ENCODE measurements at places on chromosomes 2 and 18.

GRCh38 chr2:163348857-163349380 lies 386.9 kb downstream of the FIGN start:
- DNase-seq = no peak

- DNase-seq = peak; percentile 23
Measured at GRCh38 chr2:224442071-224442967, 40.4 kb upstream of the FAM124B start.

GRCh38 chr2:236622660-236623059 lies 53.0 kb downstream of the ACKR3 start:
- DNase-seq = no peak

- no peak for DNase-seq
Measured at GRCh38 chr2:129740504-129740903, 239.0 kb upstream of the RAB6C start.

DNA sequence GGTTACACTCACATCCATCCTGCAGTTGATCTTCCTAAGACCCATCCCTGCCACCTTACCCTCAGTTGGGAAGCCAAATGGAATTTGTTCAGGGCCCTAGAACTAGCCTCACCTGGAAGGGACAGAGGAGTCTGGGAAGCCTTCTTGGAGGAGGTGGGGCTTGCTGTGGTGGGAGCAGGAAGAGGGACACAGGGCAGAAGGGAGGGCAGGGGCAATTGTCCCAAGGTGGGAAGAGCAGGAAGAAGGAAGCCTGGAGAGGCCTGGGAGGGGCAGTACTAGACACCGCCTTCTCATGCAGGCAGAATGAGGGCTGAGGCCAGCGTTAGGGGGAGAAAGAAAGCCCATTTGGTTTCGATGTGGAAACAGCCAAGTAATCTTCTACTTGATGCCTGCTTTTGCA lies 34.1 kb upstream of the ASPRV1 start:
- no peak for DNase-seq

GRCh38 chr2:96092573-96092877 lies 23.8 kb downstream of the ADRA2B start:
- no peak for DNase-seq

GRCh38 chr2:186903216-186903615 lies 54.2 kb upstream of the ZSWIM2 start:
- no peak for DNase-seq

GRCh38 chr2:120509213-120509815 lies 163.4 kb downstream of the INHBB start:
- no peak for DNase-seq

- DNase-seq = peak; percentile 91
Measured at GRCh38 chr2:98761267-98761781, 30.4 kb upstream of the MGAT4A start.

- no peak for DNase-seq
Measured at GRCh38 chr2:99922664-99923063, 219.7 kb downstream of the AFF3 start.

GRCh38 chr2:157677941-157678340 lies 49.3 kb upstream of the ACVR1C start:
- no peak for DNase-seq

DNA sequence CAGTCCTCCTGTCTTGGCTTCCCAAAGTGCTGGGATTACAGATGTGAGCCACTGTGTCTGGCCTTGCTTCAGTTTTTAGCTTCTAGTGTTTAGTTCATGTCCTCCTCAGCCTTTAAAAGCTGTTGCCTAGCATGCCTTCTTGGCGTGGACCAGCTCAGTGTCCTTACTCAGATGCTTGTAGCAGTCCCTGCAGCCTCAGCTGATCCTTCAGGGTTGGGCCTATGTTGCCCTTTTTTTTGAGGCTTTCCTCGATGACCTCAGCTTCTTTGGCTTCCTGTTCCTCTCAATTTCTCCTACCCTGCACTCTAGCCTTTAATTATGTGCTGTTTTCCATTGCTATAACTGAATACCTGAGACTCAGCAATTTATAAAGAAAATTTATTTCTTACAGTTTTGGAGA lies 57.7 kb downstream of the TANC1 start:
- no peak for DNase-seq

GRCh38 chr2:160126315-160126714 lies 63.9 kb upstream of the PLA2R1 start:
- no peak for DNase-seq

DNA sequence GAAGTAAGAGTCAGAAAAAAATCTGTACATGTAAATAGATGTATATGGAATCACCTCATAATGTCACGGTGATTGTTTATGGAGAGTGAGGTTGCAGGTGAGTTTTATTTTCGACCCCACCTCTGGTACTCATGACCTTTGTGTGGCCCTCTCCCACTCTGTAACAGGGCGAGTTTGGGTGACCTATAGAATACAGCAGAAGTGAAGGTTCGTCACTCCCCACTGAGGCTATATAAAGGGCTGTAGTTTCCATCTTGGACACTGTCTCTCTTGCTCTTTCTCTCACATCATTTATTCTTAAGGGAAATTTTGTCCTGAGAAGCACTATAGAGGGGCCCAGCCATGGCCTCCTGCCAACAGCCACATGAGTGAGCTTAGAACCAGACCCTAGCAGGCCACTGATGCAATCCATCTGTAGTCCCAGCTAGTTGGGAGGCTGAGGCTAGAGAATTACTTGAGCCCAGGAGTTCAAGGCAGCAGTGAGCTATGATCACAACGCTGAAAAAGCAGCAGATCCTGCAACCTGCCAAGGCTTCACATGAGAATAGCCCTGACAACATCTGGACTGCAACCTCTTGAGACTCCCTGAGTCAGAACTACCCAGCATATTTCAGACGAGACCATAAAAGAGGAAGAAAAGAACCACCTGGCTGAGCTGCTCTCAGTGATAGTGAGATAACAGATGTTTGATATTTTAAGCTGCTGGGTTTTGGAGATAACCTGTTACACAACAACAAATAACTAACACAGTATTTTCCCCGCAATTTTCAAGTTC lies 74.3 kb upstream of the SLC1A4 start:
- DNase-seq = no peak

- no peak for DNase-seq
Measured at GRCh38 chr2:203444738-203445137, 90.4 kb downstream of the RAPH1 start.

- DNase-seq = no peak
Measured at GRCh38 chr2:59684771-59685166, 868.7 kb downstream of the BCL11A start.

- DNase-seq = peak; percentile 66
Measured at GRCh38 chr2:231483398-231484329, 19.4 kb upstream of the NCL start.

DNA sequence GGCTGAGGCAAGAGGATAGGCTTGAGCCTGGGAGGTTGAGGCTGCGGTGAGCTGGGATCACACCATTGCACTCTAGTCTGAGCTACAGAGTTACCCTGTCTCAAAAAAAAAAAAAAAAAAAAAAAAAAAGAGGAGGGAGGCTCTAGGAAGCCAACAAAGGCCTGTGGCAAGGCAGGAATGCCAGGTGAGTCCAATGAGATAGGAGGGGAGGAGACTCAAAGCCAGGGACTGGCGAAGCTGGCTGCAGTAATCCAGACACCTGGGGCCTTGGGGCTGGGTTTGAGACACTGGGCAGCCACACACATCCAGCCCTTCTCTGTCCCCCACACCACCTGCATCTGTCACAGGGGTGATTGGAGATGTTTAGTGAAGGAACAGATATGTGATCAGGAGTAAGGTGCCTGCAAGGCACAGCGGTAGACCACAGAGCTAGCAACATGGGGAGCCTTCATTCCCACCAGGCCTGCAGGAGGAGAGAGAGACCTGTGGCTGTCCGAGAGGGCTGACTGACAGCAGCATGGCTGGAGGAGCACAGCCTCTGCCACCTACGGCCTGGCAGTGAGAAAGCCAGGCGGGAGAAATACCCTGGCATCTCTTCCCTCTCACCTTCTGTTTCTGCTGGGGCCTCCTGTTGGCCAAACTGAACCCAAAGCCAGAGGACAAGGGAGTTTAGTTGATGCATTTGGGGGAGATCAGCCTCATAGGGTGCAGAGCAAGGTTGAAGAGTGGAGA lies 9.5 kb downstream of the CHPF start:
- DNase-seq = no peak

GRCh38 chr2:205903549-205904129 lies 182.3 kb downstream of the INO80D start:
- DNase-seq = peak; percentile 32

- no peak for DNase-seq
Measured at GRCh38 chr2:110979471-110980338, 141.0 kb upstream of the BCL2L11 start.

- no peak for DNase-seq
Measured at GRCh38 chr2:143877056-143877455, 642.9 kb downstream of the ZEB2 start.

GRCh38 chr18:8744038-8744437 lies 38.7 kb downstream of the MTCL1 start:
- DNase-seq = no peak

GRCh38 chr2:47344890-47345589 lies 57.9 kb upstream of the MSH2 start:
- no peak for DNase-seq

DNA sequence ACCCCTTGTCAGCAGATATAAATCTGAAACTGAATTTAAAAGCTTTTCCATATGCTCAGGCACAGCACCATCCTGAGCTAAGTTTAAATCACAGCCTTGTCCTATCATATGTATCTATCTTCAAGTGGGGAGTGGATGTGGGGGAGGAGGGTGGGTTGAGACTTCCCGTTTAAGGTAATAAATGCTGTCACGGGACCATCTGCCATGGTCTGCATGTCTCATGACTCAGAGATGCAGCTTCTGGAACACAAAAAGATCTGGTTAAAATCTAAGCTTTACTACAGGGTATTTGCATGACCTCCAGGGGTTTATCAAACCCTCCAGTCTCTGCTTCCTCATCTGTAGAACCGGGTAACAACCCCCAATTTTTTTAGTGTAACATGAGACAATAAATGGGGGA lies 377.7 kb upstream of the ST6GAL2 start:
- DNase-seq = no peak

GRCh38 chr18:51463483-51464136 lies 266.1 kb upstream of the MEX3C start:
- no peak for DNase-seq

DNA sequence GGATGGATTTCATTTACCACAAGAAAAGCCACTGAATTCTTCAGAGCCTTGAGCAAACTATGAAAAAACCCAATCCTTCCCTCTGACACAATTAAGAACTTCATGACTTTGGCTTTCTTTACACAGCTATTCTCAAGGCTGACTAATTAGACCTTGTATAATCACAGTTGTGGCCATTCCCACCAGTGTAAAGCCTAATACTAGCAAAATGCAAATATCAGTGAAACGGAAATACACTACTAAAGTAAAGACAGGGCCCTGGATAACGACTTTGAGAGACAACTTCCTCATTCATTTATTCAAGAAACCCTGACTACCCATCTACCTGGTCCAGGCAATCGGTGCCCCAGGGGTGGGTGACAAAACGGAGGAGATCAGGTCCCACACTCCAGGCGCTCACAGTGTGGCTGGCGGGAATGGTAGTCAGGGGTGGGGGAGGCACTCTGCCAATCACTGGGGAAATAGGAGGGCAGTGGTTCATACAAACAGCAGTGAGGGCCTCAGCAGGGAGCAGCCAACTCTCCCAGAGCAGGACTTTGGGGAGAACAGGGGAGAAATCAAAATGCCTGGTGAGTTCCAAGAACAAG lies 28.1 kb downstream of the TMEM163 start:
- no peak for DNase-seq

DNA sequence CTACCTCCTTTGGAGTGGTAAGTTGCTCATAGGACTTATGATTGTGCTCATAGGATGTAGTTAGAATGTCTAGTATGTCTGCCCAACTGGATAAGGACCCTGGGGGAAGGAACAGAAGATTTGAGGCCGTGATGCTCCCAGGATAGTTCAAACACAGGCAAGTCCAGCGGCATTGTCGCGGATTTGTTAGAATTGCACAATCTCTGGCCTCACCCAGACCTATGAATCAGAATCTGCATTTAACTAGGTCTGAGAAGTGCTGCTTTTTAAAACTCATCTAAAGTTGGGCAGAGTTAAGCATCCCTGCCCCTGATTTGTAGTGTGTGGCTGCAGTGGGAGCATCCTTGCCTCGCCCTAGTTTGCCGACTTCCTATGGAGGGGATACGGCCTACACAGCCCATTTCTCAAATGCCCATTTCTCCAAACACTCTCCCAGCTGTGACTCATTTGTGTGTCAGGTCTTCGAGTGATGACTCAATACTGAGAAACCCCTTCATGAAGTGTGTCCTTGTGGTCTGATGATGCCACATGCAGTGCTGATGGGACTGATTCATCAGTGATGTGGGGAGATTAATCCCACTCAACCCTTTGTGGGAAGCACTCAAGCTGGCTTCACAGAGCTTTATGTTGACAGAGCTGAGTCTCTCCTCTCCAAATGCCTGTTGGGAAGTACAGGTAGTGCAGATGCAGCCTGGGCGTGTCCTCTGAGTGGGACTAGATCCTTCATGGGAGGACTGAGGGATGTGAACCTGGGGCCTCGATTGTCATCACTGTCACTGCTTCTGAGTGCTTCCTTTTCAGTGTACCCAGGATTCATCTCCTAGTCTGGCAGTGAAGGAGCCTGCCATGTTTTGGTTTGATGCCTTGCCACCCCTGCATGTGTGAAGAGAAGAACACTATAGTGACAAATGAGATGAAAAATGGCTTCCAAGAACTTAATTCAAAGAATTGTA lies 18.7 kb downstream of the SMIM21 start:
- peak; percentile 67 for DNase-seq

DNA sequence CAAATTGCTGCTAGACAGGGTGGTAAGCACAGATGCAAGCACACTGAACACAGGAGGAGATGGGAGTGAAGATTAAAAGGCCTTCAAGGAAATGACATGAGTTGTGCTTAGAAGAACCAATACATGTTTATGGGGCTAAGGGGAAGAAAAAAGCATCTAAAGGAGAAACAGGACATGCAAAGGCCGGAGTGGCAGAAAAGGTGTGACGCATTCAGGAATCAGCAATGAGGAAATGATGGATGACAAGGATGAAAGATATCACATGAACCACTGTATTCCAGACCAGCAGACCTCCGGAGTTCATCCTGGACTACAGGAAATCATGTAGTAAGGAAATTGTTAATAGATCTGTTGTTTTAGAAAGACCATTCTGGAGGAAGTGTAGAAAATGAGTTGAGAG lies 42.8 kb downstream of the PPP4R1 start:
- no peak for DNase-seq

GRCh38 chr2:145655165-145655765 lies 1135.3 kb upstream of the ZEB2 start:
- DNase-seq = no peak
